CD4-positive, alpha-beta T cell (primary cell): ENCODE measurements at places on chromosomes 16 and 17.

DNA sequence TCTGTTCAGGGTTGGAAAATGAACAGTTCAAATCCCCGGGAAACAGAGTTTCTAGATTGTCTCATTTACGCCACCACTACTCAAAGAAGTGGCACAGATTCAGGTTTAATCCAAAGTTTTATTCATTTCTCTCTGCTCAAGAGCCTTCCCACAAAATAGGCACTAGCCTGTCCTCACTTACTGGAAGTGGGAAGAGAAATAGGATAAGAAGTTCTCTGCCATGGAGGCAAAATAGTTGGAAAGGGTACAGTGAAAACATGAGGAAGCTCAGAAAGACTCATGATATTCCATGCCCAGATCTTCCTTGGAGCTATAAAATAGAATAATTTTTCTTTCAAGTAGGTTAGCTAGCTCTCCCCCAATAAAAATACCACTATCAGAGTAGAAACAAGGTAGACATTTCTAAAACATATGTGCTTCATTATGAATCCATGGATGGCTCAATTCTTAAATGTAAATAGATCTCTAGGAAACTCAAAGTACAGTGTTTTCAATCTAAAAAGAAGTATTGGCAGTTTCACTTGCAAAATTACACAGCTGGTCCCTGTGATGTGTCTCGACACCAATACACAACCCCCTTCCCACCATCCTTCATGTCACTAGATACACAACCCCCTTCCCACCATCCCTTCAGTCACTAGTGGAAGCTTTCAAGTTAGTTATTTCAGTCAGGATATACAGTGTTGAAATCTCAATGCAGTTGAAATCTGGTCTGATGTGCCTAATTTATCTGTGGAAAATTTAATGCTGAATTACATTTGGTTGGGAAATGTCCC is 125.8 kb downstream of the TRIM37 start:
- no peak for DNase-seq
- H3K4me3 ChIP-seq: no peak overlapping the region
- H3K27ac ChIP-seq: no peak overlapping the region
- H3K36me3 ChIP-seq: no peaks in the 10 kb centered on the region

DNA sequence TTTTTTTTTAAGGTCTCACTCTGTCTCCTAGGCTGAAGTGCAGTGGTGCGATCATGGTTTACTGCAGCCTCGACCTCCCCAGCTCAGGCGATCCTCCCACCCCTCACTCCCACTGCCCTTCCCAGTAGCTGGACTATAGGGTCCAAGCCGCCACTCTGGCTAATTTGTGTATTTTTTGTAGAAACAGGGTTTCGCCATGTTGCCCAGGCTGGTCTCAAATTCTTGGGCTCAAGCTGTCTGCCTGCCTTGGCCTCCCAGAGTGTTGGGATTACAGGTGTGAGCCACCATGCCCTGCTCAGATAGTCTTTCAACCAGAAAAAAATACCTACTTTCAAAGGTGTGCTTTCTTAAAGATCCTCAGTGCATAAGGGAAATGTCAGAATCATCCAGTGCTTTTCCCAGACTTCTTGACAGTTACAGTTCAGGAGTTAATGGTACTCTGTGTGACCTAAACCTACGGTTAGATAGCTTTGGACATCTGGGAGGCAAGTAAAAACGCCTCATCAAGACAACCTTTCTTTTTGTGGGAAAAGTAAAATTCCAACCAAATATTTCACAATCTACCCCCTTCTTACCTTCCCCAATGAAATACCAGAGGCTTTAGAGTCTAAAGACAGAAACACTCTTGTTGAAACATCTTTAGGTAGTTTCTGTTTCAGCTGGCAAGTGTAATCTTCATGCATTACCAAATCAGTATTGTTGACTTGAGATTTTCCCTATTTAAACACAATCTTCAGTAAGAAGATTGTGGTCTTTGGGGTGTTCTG is 6.8 kb downstream of the RSPRY1 start:
- H3K36me3 ChIP-seq: peaks cover 3% of the 10 kb centered on the region
- no peaks in the 10 kb centered on the region for H3K27me3 ChIP-seq
- peaks cover 2% of the 10 kb centered on the region for H3K4me1 ChIP-seq
- no peak overlapping the region for H3K27ac ChIP-seq

DNA sequence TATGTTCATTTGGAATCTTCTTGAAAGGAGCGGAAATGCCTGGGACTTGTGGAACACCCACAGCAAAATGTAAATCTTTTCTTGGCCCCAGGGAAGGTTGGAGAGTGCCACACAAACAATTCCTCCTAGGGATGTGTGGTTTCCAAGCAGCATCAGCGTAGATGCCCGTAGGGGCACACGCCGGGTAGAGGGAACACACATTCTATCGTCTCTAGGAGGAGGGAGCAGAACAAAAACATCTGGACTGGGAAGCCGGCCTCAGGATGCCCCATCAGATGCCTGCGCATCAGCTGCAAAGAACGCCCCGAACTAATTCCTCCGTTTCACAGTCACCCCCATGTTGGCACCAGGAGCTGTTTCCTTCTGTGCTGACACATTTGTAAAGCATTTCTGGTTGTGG is 357.9 kb upstream of the ZFHX3 start:
- DNase-seq: no peak
- H3K4me3 ChIP-seq: no peak overlapping the region
- no peaks in the 10 kb centered on the region for H3K36me3 ChIP-seq
- H3K27ac ChIP-seq: no peak overlapping the region
- no peaks in the 10 kb centered on the region for H3K27me3 ChIP-seq

GRCh38 chr17:52536489-52536888 is 378.0 kb upstream of the CA10 start:
- H3K27ac ChIP-seq: no peak overlapping the region
- no peaks in the 10 kb centered on the region for H3K4me1 ChIP-seq
- H3K27me3 ChIP-seq: no peaks in the 10 kb centered on the region

GRCh38 chr16:21277927-21278706 is at the start of gene CRYM:
CRYM (minus strand) TSS chr16:21278290; CDS start chr16:21278251, 39 bp downstream.
- peaks cover 71% of the 10 kb centered on the region for H3K27me3 ChIP-seq
- H3K4me1 ChIP-seq: peaks cover 7% of the 10 kb centered on the region
- H3K36me3 ChIP-seq: no peaks in the 10 kb centered on the region
- no peak within 1 kb of the TSS for H3K27ac ChIP-seq

DNA sequence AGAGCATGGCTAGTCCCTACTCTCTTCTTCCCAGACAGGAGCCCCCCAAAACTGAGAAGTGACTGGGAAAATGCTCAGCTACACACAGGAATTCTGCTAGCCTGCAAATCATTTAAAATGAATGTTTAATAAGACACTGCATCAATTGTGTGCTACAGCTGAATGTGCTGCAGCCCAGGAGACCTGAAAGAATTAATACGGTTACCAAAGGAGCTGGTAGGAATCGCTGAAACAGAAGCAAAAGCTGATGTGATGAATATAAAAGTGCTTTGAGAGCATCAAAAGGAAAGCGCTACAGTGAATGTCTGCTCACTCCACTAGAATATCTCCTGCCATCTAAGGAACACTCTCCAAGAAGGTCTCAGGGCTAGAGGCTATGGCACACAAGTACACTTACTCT is 3.7 kb downstream of the GRIN2A start:
- no peak overlapping the region for H3K4me3 ChIP-seq
- no peaks in the 10 kb centered on the region for H3K36me3 ChIP-seq
- peaks cover 14% of the 10 kb centered on the region for H3K4me1 ChIP-seq

DNA sequence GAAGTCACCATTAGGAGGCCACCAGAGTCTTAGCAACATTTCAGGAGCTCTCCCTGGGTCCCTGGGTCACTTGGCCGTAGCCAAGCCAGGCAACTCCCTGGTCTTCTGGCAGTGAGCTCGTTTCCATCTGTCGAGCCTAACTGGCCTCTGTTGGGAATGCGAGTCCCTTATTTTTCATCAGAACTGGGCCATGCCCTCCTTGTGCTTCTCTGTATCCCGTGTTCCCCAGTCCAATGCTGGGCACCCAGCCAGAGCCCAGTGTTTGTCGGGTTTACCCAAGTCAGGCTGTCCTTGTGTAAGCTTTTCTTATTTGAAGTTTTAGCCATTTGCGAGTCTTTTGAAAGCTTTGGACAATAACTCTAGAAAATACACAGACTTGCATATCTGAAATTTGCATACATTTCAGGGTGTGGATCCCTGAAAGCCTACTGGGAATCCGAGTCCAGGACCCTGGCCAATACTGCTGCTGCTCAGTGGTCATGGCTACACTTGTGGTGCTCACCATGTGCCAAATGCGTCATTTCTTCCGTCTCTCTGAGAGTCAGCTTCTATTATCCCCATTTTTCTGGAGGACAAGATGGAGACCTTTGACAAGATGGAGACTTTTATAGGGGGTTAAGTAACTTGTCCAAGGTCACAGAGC is 81.6 kb upstream of the LGALS9 start:
- H3K4me3 ChIP-seq: no peak overlapping the region
- no peaks in the 10 kb centered on the region for H3K27me3 ChIP-seq
- no peak for DNase-seq

GRCh38 chr17:45902892-45903346 is 8.6 kb downstream of the MAPT start:
- peaks cover 8% of the 10 kb centered on the region for H3K4me1 ChIP-seq
- no peak overlapping the region for H3K27ac ChIP-seq
- no peak overlapping the region for H3K4me3 ChIP-seq
- no peaks in the 10 kb centered on the region for H3K36me3 ChIP-seq
- DNase-seq: no peak

DNA sequence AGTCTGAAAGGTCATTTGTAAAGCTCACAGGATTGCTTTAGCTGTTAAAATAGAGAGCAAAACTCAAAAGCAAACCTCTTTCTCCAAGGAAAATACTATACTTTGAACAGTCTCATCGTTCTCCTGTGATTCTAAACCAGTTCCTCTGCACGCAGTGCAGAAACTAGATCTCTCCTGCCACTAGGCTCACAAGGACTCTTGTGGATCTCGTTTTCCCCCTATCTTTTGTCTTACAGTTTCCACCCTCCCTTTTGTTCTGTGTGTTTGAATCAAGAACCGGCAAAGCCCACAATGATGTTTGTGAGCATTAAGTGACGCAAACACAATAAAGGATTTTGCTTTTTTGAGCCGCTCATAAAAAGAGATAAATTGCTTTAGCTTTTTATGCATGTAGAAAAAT is 1103.5 kb upstream of the RBFOX1 start:
- no peak for DNase-seq
- H3K4me1 ChIP-seq: no peaks in the 10 kb centered on the region
- H3K36me3 ChIP-seq: no peaks in the 10 kb centered on the region
- no peaks in the 10 kb centered on the region for H3K27me3 ChIP-seq
- H3K27ac ChIP-seq: no peak overlapping the region

DNA sequence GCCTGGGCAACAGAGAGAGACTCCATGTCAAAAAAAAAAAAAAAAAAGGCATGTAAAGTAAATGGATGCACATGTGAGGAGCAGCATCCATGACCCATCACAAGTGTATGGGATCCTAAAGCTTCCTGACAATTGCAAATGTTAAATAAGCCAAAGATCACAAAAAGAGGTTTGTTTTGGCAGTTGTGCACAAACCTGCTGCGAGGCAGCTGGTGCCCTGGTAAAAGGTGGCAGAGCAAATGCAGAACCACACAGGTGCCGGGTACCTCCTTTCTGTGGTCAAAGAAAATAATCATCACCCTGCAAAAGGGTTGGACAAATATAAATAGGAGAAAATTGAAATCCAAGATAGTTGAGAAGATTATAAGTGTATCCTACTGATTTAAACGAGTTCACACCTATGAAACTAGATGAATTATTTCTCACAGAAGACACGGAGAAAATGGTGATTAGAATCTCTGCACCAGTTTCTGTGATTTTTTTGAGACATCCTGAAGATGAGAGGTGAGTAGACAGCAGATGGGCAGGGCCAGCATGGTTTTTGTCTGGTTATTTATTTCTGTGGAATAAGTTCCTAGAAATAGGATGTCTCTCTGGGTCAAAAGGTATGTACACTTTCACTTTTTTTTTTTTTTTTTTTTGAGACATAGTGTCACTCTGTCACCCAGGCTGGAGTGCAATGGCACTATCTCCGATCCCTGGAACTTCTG is 291.3 kb downstream of the CDH13 start:
- H3K36me3 ChIP-seq: no peaks in the 10 kb centered on the region
- no peaks in the 10 kb centered on the region for H3K27me3 ChIP-seq
- H3K4me3 ChIP-seq: no peak overlapping the region
- no peak overlapping the region for H3K27ac ChIP-seq

- H3K4me3 ChIP-seq: no peak overlapping the region
- H3K27me3 ChIP-seq: peaks cover 40% of the 10 kb centered on the region
- H3K36me3 ChIP-seq: peaks cover 41% of the 10 kb centered on the region
- H3K4me1 ChIP-seq: peaks cover 36% of the 10 kb centered on the region
These were observed 1.8 kb downstream of the NOXO1 start for GRCh38 chr16:1979271-1980029.

DNA sequence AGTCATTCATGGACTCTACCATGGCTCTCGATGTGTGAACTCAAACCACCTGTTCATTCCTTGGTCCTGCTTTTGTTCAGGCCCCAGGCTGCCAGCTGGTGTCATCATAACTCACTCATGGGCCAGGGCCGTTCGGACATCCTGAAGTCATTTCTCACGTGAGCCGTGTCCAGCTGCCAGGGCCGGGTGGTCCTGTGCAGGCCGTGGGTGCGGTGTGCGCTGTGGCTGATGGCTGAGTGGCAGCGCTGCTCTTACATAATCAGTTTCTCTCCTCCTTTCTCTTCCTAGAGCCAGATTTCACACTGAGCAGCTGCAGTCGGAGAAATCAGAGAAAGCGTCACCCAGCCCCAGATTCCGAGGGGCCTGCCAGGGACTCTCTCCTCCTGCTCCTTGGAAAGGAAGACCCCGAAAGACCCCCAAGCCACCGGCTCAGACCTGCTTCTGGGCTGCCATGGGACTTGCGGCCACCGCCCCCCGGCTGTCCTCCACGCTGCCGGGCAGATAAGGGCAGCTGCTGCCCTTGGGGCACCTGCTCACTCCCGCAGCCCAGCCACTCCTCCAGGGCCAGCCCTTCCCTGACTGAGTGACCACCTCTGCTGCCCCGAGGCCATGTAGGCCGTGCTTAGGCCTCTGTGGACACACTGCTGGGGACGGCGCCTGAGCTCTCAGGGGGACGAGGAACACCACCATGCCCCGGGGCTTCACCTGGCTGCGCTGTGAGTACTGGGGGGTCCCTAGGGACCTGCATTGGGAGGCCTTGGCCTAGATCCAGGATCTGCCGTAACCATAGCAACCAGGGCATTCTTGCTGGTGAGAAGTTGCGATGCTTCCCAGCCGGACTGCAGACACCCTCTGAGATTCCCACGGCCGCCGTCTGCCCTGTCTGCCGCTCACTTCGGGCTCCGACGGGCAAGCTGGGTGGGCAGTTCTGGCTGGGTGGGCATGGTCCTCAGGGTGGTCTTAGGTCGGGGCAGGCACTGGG is at the start of gene IL34:
IL34 (plus strand) TSS at position 300 of the 982 bp plus-strand sequence; CDS start at position 689, 389 bp downstream.
- H3K4me1 ChIP-seq: no peaks in the 10 kb centered on the region
- no peaks in the 10 kb centered on the region for H3K27me3 ChIP-seq
- DNase-seq: no peak

GRCh38 chr17:46785696-46786095 is 32.8 kb downstream of the WNT3 start:
- no peak for DNase-seq
- no peak overlapping the region for H3K27ac ChIP-seq
- no peaks in the 10 kb centered on the region for H3K36me3 ChIP-seq
- no peaks in the 10 kb centered on the region for H3K27me3 ChIP-seq

DNA sequence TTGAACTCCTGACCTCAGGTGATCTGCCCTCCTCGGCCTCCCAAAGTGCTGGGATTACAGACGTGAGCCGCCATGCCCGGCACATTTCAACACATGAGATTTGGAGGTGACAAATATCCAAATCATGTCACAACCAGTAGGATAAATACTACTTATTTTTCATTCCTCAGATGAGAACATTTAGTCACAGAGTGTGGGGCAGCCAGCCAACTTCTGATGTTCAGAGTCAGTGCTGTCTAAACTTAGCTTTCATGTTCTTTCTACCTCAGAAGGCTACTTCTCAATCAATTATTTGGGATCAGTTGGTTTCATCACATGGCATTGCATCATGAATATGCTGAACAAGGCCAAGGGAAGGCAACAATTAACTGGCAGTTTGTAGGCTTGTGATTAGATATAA is 134.5 kb downstream of the CDH13 start:
- no peaks in the 10 kb centered on the region for H3K27me3 ChIP-seq
- H3K4me1 ChIP-seq: no peaks in the 10 kb centered on the region
- DNase-seq: no peak
- no peaks in the 10 kb centered on the region for H3K36me3 ChIP-seq
- no peak overlapping the region for H3K27ac ChIP-seq
